ENCODE measurements at places on chromosomes 13 and 19. TPM values are rescaled to one million over a fixed set of nuclear protein-coding genes. Genes with fewer than 3 reads are reported as not detected.

Gene CABP5
- total RNA-seq = not detected

Gene WASF3
- total RNA-seq = 20.4 TPM

Gene GPI
- total RNA-seq = 98.2 TPM

Gene ZNF415
- total RNA-seq = 23.6 TPM

Gene ANKRD24
- 8.2 TPM for total RNA-seq

Gene SWSAP1
- total RNA-seq = 0.82 TPM

Gene DYRK1B
- 15.5 TPM for total RNA-seq

Gene SBSN
- total RNA-seq = not detected

DNA sequence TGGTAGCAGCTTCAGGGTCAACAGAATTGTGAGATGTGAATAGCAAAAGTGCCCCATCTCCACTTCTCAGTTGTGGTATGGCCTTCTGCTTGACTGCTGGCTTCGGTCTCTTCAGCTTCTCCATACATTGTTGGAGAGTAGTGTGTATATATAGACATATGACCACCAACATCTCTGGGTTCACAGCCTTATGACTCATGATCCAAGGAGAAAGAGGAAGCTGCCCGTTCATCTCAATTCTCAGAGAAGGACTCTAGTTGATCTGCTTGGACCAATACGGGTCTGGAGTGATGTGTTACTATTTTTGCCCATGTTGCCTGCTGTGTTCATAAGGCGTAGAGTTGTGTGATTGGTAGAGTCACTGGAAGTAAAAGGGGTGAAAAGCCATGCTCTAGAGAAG is 3.6 kb upstream of the COMMD6 start:
- no peak for DNase-seq

GRCh38 chr19:27772059-27772458 is 1440.9 kb downstream of the UQCRFS1 start:
- no peak for DNase-seq

- no peak for DNase-seq
These were observed 181.5 kb downstream of the POSTN start for GRCh38 chr13:37417060-37417441.

DNA sequence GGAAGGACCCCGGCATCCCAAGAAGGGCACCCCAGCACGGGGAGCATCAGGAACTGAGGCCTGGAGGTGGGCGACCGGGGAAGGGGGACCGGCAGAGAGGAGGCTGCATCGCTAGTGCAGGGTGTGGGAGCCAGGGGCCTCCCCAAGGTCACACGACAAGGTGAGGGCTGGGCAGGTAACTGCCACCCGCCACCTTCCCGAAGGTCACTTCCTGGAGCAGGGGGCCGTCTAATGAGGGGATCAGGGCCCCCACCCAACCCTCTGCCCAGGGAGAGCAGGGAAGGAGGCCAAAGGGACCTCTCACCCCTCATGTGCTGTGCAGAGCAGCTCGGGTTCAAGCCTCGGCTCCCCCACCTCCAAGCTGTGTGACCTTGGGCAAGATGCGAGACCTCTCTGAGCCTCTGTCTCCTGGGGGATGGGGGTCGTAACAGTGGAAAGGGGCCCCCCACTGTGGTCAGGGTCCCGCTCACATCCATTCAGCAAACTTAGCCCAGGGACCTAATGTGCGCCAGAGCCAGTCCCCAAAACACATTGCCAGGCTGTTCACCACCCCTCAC is 6.0 kb downstream of the ZBTB7A start:
- DNase-seq = no peak

- no peak for DNase-seq
These were observed 275.6 kb downstream of the DACH1 start for GRCh38 chr13:71591374-71591773.

- no peak for DNase-seq
These were observed 1.3 kb upstream of the MAST3 start for GRCh38 chr19:18096258-18096657.

DNA sequence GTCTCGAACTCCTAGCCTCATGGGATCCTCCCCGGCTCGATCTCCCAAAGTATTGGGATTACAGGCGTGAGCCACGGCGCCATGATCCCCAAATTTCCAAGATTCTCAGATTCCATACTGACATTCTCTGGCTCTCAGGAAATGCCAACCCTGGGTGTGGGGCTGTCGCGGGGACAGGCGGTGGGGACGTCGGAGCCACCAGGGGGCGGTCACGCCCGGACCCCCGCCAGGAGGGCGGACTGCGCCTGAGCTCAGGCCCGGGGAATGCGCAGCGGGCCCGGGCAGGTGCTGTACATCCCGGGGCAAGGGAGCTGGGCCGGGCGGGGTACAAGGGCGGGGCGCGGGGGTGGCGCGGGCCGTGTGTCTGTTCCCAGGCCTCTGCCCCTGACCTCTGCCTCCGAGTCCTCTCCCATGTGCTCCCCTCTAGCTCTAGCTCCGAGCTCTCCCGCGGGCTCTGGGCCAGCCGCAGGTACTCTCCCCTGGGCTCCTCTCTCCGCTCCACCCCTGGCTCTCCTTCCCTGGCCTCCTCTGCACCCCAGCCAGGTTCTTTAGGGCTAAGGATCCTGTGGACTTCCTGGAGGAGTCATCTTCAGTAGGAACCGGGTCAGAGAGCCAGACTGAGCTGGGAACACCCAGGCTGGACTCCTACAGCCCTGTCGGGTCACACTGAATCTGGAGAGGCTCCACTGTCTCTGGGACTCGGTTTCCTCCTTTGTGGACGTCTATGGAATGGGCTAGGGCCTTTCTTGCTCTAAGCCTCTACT is 2.4 kb downstream of the PPP1R13L start:
- DNase-seq = no peak

DNA sequence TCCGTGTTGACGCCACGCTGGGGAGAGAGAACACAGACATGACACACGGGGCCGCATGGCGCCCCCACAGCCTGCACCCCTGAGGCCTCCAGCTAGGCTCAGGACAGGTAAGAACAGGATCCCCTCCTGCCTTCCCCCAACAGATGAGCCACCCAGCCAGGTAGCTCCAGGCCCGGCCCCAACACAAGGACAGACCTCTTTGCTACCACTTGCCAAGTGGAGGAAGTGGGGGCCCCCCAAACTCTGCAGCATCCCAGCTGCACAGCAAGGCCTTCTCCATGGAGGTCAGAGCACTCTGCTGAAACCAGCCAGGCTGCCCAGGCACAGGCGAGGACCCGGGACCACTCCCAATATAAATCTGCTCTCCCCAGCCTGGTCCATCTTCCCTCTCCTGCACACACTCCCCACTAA is 31.5 kb downstream of the PEPD start:
- no peak for DNase-seq

- peak; percentile 57 for DNase-seq
These were observed at the start of gene ZNF570 for GRCh38 chr19:37468961-37469777. Gene ZNF570 (plus strand): TSS chr19:37469356. CDS start chr19:37470355, 999 bp downstream.

GRCh38 chr13:30409886-30410704 is 12.2 kb upstream of the UBE2L5 start:
- no peak for DNase-seq

GRCh38 chr19:29060813-29061364 is 152.1 kb downstream of the UQCRFS1 start:
- no peak for DNase-seq

- DNase-seq = no peak
These were observed 15.5 kb upstream of the ZNF888 start for GRCh38 chr19:52938761-52939160.

DNA sequence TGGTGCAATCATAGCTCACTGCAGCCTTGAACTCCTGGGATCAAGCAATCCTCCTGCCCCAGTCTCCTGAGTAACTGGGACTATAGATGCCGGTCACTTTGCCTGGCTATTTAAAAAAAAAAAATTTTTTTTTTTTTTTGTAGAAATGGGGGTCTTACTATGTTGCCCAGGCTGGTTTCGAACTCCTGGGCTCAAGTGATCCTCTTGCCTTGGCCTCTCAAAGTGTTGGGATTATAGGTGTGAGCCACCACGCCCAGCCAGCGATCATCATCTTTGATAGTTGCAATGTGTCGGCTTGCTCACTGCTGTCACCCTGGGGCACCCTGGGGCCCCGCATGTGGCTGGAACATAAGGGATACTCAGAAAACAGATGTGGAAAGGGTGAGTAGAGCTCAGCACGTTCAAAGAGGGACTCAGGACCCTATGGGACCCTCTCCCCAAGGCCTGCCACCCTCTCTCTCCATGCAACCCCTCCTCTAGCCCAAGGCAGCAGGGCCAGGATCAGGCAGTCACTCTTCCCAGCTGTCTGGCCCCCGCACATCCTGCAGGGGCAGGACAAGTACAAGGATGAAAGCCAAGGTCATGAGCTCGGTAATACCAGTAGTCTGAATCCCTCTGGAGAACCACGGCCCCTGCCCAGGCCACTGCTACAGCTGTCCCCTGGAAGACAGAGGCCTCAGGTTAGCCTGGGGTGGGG is 6.5 kb upstream of the CCL25 start:
- no peak for DNase-seq

GRCh38 chr19:47124937-47125668 is 5.5 kb upstream of the SAE1 start:
- DNase-seq = no peak

GRCh38 chr13:105170438-105170837 is 1365.0 kb downstream of the EFNB2 start:
- no peak for DNase-seq

GRCh38 chr19:58209577-58209976 is 19.1 kb upstream of the ZNF544 start:
- DNase-seq = no peak

DNA sequence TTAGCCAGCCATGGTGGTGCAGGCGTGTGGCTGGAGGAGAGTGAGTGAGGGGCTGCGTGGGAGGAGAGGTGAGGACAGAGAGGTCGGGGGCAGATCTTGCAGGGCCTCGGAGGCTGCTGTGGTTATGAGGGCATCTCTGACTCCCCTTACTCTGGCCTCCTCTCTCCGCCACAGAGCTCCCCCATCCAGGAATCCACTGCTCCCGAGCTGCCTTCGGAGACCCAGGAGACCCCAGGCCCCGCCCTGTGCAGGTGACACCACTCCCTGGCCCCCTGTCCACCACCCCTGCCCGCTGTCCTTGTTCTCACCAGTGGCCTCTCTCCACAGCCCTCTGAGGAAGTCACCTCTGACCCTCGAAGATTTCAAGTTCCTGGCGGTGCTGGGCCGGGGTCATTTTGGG is 7.8 kb downstream of the PTGER1 start:
- DNase-seq = no peak

GRCh38 chr13:53907891-53908290 is 879.3 kb downstream of the OLFM4 start:
- DNase-seq = no peak

GRCh38 chr13:76293346-76293745 is 592.9 kb downstream of the KCTD12 start:
- no peak for DNase-seq

DNA sequence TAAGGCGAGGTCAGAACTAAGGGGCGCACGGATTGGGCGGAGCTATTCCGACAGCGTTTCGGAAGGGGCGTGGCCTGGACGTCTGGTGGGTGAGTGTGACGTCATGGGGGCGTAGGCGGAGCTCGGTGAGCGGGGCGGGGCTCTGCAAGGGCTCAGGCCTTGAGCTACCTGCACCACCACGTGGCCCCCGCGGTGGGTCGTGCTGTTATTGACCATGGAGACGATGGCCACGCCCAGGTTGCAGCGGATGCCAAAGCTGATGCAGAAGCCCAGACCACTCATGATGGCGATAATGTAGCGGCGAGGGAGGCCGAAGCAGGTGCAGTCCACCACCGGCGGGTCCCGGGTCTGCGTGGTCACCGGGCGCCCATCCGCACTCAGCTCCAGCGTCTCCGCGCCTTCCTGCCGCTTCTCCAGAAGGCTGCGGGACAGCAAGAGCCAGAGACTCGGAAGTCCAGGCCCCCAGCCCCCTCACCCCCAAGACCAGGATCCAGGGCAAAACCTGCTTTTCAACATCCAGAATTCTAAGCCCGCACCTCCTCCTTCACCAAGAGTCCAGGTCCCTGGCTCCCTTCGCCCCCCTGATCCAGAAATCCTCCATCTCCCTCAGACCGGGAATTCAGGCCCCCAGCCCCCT is 4.8 kb downstream of the SLC17A7 start:
- no peak for DNase-seq

GRCh38 chr13:65339241-65339640 is 1890.9 kb downstream of the PCDH9 start:
- no peak for DNase-seq

GRCh38 chr13:40812724-40813445 is 23.5 kb downstream of the SLC25A15 start:
- no peak for DNase-seq

- DNase-seq = no peak
These were observed 90.9 kb downstream of the TEX29 start for GRCh38 chr13:111411151-111411858.

- no peak for DNase-seq
These were observed 30.3 kb downstream of the LAMP1 start for GRCh38 chr13:113327391-113327765.

DNA sequence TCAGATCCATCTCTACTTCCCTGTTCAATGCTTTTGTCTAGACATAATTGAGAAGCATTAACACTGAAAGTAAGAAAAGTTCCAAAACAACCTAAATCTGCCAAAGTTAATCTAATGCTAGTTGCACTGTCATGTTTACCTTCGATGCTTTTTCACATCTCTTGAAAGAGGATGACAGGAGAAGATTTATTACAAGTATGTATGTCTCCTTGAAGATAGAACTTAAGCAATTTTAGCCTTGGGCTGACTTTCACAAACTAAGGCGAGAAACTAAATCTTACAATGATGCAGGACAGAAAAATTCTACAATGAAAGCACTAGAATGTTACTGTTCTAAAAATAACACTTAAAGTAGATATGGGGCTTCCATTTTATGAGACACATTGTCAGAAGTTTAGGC is 64.0 kb downstream of the MIPEP start:
- DNase-seq = no peak

GRCh38 chr19:10773969-10774368 is 56.1 kb downstream of the DNM2 start:
- DNase-seq = no peak

DNA sequence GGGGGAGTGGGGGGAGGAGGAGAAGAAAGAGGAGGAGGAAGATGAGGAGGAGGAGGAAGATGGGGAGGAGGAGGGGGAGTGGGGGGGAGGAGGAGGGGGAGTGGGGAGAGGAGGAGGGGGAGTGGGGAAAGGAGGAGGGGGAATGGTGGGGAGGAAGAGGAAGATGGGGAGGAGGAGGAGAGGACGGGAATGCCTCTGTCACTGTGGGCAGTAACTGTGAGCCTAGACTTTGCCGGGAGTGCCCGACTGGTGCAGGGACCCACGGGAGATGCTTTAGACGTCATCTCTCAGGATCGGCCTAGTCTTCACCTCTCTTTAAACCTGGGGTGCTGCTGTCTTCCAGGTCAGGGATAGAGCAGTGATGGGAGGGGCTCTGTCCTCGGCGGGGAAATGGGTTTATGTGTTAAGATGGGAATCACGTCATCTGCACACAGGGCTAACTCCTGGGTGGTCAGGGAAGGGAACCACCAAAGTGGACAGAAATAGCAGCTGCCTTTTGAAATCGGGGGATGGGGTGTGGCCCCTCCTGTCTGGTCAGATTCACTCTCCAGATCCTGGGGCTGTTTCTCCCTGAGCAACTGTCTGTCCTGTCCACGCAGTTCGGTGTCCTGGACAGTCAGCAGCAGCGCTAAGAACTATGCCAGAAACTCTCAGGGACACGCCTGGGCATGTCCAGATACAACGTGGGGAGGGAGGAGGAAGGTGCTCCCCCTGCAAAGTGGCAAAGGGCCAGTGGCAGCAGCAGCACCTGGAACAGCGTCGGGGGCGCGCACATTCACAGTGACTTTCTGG is 26.9 kb downstream of the GAS6 start:
- DNase-seq = peak; percentile 36
